Cortex of kidney (tissue), 1 donor: ENCODE measurements at places on chromosomes 1 and 21.

DNA sequence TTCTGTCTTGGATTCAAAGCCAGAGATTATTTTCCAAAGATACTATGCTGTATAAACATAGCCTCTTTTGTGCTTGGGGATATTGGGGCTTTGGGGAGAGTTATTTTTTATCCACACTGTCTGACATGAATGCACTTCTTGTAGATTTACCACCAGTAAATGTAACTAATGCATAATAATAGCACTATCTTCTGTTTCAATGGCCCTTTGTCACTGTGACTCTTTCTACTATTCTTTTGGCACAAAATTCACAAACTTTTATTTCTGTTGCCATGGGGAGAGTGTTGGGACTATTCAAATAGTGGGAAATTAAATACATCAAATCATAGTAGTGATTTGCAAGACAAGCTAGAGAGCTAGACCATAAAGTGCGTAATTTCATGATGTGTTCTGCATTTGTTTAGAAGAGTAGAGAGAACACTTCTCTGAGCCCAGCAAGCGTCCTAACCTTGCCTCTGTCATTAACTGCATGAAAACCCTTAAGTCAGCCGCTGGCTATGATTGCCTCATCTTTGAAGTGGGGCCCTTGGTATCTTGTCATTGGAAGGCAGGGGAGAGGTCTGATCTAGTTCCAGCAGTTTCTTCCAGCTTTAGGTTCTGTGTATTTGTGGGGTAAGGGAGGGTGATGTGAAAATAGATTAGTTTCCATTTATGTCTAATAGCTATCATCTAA lies 154.4 kb downstream of the HHAT start:
- no peak for DNase-seq

DNA sequence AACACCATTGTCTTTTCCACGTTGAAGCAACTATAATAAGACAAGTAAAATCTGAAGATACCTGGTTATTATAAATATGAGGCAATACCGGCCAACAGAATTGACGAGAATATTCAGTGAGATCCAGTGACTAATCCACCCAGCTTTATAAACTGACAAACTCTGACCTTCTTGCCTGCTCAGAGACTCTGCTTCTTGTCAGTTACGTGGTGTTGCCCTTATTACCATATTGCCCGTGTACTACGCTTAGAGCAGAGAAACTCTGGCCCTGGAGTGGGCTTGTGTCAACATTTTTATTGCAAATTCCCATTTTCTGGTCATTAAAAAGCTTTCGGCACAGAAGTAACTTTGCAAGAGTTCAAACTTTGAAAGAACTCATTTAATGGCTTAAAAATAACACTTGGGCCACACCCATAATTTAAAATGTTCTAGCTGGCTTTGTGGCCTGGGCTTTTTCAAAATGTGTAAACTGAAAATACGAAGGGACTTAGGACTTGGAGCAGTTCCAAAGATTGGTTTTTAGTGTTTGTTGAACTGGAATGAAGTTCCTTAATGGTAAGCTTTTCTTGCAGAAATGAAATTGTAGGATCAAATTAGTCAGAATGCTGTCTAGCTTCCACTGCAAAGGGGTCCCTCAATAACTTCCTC lies 266.2 kb downstream of the LMO4 start:
- no peak for DNase-seq

GRCh38 chr1:209105701-209106100 lies 477.8 kb upstream of the CAMK1G start:
- no peak for DNase-seq

- no peak for DNase-seq
Observed at GRCh38 chr1:167554028-167554779, 642 bp upstream of the CREG1 start.

GRCh38 chr1:118578276-118578675 lies 393.2 kb upstream of the SPAG17 start:
- DNase-seq = no peak

DNA sequence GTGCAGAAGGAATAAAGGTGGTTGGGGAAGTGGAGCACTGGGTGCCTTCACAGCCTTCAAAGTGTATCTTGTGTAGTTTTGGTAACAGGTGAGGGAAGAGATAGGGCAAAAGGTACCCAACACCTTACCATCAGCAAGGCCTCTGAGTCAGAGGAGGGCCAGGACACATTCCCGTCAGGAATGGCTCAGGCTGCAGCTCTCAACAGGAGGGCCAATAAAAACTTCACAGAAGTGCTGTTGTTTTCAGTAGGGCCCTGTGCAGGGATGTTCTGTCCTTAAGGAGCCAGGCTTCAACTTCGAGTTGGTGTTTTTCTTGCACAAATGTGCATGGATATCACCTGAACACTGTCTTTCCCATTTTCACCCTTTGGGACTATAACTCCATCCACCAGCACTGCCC lies 333.4 kb downstream of the ASTN1 start:
- no peak for DNase-seq

DNA sequence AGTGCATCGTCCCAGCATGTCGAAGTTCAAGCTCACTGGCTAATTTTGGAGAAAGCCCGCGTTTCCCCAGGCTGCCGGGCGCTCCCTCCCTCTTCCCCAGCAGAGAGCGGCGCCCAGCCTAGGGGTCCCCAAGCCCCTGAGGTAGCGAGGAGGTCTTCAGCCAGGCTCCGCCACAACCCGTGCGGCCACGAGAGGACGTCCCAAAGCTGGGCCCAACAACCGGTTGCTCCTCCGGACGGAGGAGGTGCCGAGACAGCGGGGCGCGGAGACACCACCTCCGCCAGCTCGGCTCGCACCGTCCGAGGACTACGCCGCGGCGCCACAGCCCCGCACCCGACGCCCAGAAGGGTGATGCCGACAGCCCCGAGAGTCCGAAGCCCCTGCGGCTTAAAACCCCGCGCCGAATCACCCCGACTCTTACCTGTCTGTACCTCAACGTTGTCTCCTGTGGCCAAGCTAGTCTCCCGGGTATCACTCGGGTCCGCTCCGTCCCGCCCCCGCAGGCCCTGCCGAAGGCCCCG lies at the start of gene DENND2C:
TSS of gene DENND2C (minus strand) at position 488 of the 521 bp plus-strand sequence. CDS start 44,065 bp downstream, outside the sequence.
- no peak for DNase-seq

- no peak for DNase-seq
Observed at GRCh38 chr1:192609110-192610079, 26.6 kb upstream of the RGS13 start.

DNA sequence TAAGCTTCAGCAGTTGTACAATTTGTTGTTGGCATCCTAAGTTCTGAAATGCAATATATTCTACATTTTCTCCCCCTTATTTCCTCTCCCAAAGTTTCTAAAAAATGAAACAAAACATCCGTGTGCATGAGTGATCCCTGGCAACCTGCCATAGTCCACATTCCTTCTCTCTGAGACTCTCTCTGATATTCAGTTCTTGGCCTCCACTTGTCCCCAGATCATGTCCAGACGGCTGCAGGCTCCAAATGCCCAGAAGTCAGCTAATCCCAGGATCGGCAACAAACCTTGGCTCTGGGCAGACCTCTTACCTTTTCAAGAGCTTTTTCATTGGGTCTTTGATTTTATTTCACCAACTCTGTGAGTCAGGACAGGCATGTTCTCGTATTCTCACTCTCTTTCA lies 187.8 kb downstream of the ETS2 start:
- no peak for DNase-seq
